ENCODE measurements at places on chromosomes 13 and 19.

DNA sequence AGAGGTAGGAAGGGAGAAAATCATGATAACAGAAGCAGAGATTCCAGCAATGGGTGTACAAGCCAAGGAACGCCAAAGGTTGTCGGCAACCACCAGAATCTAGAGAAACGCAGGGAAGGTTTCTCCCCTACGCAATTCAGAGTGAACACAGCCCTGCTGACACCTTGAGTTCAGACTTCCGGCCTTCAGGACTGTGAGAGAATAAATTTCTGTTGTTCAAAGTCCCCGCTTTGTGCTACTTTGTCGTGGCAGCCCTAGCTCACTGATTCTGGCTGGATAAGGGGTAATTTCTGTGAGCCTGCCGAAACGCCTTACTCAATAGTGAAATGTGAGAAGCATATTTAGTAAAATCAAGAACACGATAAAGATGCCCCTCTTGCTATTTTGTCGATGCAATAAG, 5.3 kb upstream of the CLEC4G start:
- ATAC-seq = no peak

DNA sequence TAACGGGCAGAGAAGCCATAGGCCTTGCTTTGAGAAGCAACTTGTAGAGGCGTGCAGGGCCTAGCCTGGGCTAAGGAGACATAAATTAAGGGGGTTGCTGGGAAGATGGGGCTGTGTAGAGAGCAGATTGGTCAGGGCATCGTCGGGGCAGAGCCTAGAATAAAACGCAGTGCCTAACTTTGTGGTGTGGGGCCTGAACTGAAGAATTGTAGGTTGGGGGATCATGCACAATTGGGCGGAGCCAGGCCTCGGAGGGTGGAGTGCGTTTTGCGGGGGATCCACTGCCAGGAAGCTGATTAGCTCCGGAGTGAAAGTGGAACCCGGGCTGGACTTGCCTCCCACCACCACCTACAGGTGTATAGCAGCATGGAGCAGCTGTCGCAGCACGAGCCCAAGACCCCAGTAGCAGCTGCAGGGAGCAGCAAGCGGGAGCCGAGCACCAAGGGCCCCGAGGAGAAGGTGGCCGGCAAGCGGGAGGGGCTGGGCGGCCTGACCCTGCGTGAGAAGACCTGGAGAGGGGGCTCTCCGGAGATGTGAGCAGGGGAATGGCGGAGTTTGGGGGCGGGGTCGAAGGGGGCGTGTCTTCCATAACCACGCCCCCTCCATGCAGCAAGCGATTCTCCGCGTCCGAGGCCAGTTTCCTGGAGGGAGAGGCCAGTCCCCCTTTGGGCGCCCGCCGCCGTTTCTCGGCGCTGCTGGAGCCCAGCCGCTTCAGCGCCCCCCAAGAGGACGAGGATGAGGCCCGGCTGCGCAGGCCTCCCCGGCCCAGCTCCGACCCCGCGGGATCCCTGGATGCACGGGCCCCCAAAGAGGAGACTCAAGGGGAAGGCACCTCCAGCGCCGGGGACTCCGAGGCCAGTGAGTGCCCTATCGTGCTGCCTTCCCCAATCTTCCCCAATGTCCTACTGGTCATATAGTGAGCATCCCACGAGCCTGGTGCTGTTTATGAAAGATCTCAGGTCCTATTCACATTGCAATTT, 13.8 kb downstream of the DNASE2 start:
- peak; percentile 24 for ATAC-seq

- ATAC-seq = peak; percentile 63
Measured at GRCh38 chr13:75771818-75772217, 135.7 kb downstream of the LMO7 start.

DNA sequence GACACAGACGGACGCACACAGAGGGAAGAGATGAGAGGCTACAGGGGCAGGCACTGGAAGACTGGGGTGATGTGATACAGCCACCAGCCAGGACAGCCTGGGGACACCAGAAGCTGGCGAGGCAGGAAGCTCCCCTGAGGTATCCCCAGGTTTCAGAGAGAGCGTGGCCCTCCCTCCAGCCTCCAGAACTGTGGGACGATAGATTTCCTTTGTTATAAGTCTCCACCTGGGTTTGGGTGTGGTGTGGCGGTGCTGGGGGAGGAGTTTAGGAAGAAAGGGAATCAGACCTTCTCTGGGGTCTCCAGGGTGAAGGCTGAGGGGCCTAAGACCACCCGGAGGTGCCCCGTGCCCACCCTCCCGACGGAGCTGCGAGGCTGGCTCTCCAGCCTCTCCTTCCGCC, 2.7 kb upstream of the ASPDH start:
- ATAC-seq = no peak

GRCh38 chr19:5536337-5536894, 31.3 kb downstream of the TINCR start:
- ATAC-seq = peak; percentile 65

- no peak for ATAC-seq
Measured at GRCh38 chr19:13023656-13024055, 28.4 kb downstream of the NFIX start.

DNA sequence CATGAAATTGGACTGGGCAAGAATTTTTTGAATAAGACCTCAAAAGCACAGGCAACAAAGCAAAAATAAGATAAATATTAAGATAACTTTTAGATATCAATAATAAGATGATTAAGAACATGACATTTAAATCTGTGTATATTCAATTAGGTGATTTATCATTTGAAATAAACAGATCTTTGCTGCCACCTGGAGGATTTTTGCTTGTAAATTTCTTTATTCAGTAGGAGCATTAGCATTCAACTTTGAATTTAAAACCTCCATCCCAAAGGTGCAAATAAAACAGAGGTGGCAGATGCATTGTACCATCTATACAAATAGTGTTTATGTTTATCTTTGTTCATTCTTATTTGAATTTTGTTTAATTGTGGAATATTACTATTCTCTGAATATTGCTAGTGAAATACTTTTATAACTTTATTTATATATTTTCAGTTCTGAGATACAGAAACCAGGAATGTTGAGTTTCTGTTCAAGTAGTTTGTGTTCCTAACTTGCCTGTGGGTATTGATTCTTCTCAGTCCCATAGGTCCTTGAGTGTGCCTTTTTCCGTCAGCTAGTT, 20.9 kb downstream of the COG6 start:
- ATAC-seq = no peak

- peak; percentile 12 for ATAC-seq
Measured at GRCh38 chr19:3599776-3600187, 6.9 kb downstream of the TBXA2R start.

- peak; percentile 60 for ATAC-seq
Measured at GRCh38 chr13:99376132-99376531, 68.9 kb upstream of the GPR183 start.

- no peak for ATAC-seq
Measured at GRCh38 chr13:20311596-20311995, 79.5 kb upstream of the GJB6 start.

GRCh38 chr19:12648088-12648487, 18.5 kb downstream of the MAN2B1 start:
- no peak for ATAC-seq

GRCh38 chr13:45950386-45951000, 98.9 kb upstream of the SIAH3 start:
- peak; percentile 36 for ATAC-seq

- ATAC-seq = no peak
Measured at GRCh38 chr19:47413941-47414340, 5.4 kb downstream of the MEIS3 start.

- no peak for ATAC-seq
Measured at GRCh38 chr13:74184283-74184682, 50.1 kb upstream of the KLF12 start.

DNA sequence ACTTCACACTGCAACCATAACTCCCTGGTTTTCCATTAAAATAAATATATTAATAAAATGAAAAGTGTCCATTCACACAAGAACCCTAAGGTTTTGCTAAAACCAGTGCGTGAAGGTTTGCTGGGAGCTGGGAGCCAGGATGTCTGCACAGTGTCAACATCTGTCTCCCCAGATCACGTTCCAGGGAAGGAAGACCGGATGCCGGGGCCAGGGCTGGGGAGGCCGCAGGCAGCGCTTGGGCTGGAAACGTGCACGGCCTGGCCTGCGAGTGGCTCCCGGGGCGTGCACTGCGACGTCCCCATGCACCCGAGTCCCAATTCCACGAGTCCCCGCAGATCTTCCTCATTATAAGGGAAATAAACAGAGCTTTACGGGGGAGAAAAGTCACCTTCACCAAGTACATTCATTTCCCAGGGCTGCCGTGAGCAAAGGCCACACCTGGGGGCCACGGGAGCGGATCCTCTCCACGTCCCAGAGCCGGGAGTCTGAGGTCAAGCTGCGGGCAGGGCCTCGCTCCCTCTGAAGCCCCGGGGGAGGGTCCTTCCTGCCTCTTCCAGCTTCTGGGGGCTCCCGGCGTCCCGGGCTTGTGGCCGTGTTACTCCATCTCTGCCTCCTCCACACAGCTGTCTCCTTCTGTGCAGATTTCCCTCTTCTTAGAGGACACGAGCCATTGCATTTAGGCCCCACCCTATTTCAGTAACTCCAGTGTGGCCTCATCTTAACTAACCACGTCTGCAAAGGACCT, 12.8 kb downstream of the SHC2 start:
- ATAC-seq = no peak

- ATAC-seq = no peak
Measured at GRCh38 chr13:102970542-102970941, 95.7 kb downstream of the SLC10A2 start.

DNA sequence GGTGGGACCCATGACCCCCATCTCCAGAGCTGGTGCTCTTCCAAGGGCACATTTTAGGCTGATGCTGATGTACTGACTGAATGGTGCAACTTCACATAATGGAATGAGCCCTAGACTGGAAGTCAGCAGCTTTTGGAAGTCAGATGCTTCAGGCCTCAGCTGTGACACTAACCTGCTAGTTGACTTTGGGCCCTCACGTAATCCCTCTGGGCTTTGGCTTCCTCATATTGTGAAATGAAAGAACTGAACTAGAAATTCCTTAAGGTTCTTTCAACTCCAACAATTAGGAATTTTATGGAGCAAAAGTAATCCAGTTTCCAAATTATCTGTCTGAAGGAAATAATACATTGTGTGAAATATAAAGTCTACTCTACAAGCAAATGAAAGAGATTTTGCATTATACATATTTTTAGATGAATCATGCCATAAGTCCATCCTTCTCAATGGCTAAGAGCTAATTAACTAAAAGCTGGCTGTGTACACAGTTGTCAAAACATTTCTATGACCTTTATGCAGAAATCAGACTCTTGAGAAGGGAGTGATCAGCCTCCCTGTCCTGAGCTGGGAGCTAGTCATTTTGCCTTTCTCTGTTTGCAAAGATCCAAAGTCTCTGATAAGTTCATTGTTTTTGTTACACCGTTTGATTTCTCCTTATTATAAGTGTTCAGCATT, 204.2 kb downstream of the DCLK1 start:
- ATAC-seq = peak; percentile 47

GRCh38 chr13:28475916-28476725, 18.8 kb downstream of the FLT1 start:
- ATAC-seq = no peak

DNA sequence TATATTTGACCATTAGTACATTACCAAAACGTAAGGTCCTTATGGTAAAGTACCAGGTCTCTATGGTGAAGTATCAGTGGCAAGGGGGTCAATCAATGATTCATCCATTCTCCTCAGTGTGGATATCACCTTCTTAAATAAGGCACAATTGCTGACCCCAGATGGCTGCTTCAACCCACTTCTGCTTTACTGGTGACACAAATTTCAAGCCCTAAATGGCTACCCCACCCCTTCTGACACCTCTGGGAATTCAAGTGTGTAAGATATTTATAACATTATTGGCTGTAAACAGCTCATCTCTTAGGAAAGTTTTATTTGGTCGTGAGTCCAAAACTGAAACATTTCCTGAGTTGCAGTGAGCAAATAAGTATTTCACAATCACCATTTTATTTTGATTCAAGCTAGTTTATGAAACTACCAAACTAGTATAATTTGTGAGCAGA, 7.9 kb upstream of the WBP4 start:
- ATAC-seq = peak; percentile 17

DNA sequence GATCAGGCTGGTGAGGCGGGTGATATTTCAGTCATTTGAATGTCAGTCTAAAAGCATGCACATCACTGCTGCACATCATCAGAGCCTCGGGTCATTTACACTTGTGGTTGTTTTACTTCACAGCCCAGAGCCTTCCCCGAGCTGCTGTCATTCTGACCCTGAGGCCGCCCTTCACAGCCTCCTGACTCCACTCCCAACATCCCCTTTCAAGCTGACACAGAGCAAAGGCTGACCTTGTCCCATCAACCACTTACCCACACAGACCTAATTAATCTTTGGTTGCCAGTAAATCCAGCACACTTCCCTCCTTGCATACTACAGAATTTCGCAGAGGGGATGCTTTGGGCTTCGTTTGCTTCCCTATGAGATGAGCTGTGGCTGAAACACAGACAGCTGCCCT, 528.1 kb downstream of the DIAPH3 start:
- ATAC-seq = no peak

- no peak for ATAC-seq
Measured at GRCh38 chr19:3766520-3766919, 4.0 kb downstream of the MRPL54 start.

- no peak for ATAC-seq
Measured at GRCh38 chr19:53212703-53213320, 19.7 kb upstream of the ZNF665 start.

- peak; percentile 59 for ATAC-seq
Measured at GRCh38 chr13:27536361-27537101, 83.8 kb downstream of the LNX2 start.

- no peak for ATAC-seq
Measured at GRCh38 chr13:33257841-33258807, 27.4 kb downstream of the STARD13 start.

GRCh38 chr19:44891016-44891882, at the start of gene TOMM40:
TOMM40 (plus strand) TSS chr19:44891254; CDS start chr19:44891416, 162 bp downstream.
- ATAC-seq = peak; percentile 90

GRCh38 chr13:22455036-22455435, 725.7 kb upstream of the SGCG start:
- ATAC-seq = no peak

GRCh38 chr13:43157796-43158195, 134.4 kb downstream of the DNAJC15 start:
- no peak for ATAC-seq

- no peak for ATAC-seq
Measured at GRCh38 chr13:110698689-110699088, 7.2 kb downstream of the CARS2 start.

DNA sequence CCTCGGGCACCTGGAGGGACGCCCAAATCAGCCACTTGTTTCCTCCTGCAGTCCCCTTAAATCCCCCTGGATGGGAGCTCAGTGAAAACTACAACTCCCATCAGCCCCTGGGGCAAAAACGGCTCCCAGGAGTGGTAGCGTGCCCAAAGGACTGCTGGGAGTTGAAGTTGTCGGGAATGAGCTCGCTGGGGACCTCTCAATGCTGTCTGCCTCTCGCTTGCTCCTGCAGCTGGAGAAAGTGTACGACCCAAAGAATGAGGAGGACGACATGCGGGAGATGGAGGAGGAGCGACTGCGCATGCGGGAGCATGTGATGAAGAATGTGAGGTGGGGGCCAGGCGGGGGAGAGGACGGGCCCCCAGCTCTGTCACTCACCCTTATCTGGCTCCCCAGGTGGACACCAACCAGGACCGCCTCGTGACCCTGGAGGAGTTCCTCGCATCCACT, 14.7 kb upstream of the DHDH start:
- no peak for ATAC-seq

DNA sequence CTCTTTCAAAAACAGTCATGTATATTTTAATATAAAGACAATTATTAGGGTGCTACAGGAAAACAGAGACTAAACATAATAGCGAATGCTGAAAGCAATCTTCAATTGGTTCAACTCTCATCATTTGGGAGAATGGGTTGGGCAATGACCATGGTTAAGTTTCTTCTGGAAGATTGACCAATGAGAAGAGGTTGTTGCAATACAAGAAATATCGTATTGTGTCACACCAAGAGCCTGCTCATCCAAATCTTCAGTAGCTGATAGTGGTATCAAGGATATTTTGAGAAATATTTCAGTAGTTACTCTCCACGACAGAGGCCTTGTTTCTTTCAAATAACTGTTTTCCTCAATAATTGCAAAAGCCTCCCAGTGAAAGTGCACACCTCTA, 83.0 kb upstream of the FNDC3A start:
- no peak for ATAC-seq

All from esophagus mucosa (tissue), 1 donor.